MV-4-11 (cell line): ENCODE measurements at places on chromosomes 3 and 15.
A peak's percentile ranks its signal among the peaks of the same experiment; 100 is the strongest.

DNA sequence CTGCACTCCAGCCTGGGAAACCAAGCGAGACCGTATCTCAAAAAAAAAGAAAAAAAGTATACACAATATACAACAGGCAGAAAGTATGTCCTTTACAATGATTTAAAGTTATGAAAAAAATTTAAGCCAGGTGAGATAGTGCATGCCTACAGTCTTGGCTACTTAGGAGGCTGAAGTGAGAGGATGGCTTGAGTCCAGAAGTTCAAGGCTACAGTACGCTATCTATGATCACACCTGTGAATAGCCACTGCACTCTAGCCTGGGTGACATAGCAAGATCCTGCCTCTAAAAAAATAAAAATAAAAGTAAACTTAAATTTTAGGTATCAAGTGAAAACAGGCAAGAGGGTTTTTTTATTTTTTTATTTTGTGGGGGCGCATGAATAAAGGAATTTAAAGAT is 3.1 kb upstream of the KNSTRN start:
- DNase-seq, result no peak

DNA sequence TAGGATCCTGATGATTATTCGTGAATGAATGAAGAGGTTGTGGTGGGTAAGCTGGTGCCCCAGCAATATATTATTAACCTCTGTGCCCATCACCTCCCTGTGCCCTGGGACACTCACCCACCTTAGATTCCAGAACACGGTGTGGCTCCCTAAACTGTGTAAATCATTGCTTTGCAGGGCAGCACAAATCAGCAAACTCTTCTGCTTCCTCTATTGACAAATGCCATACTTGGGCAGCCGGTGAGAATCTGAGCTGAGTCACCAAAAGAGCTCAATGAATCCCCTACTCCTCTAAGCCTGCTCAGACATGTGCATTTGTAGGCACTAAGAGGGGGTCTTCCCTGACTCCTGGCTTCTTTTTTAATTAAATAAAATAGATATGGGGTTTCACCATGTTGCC is 15.7 kb downstream of the UQCC5 start:
- DNase-seq, result no peak

DNA sequence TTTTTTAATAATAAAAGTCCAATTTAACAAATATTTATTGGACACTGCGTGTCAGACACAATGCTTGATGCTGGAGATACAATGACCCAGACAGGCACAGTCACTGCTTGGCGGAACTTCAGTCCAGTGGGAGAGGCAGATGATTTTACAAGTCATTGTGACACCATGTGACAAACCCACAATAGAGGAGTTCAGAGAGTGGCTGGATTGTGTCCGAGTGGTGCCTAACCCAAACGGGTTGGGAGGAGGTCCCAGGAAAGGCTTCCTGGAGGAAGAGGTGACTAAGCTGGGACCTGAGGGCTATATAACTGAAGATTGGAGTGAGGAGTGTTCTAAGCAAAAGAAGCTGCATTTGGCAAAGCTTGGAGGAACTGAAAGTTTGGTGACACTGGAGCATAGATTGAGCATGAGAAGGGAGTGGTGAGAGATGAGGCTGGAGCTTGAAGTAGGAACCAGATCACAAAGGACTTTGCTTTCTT is 41.4 kb downstream of the CRTC3 start:
- DNase-seq, result peak; percentile 83

DNA sequence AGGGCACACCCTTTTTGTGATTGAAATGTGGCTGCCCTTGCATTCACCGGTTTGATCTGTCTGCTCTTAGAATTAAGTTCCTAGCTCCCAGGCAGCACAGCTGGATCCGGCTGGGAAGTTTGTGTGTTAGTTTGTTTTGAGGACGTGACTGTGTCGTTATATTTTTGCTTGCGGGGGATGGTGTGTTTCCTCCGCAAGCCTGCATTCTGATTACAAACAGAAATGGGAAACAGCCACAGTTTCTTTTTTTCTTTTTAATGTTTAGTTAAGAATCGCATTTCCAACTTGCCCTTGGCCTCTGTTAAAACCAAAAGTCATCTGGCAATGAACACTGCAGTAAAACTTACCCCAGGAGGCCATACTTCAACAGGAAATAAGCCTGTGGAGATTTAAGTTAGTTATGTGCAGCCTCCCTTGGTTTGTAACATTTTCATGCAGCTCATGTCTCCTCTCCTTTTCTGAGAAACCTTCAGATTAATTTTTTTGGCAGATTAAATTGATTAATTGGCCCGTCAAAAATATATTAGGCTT is 888 bp downstream of the TMOD3 start:
- peak; percentile 26 for DNase-seq

GRCh38 chr15:101439285-101439919 is 50.1 kb downstream of the PCSK6 start:
- no peak for DNase-seq

- DNase-seq, result no peak
These were observed 36.7 kb downstream of the TM2D3 start for GRCh38 chr15:101615414-101615985.

- no peak for DNase-seq
These were observed 37.3 kb downstream of the EHHADH start for GRCh38 chr3:185216607-185216958.

GRCh38 chr15:43913941-43914340 is 87.1 kb downstream of the WDR76 start:
- no peak for DNase-seq

DNA sequence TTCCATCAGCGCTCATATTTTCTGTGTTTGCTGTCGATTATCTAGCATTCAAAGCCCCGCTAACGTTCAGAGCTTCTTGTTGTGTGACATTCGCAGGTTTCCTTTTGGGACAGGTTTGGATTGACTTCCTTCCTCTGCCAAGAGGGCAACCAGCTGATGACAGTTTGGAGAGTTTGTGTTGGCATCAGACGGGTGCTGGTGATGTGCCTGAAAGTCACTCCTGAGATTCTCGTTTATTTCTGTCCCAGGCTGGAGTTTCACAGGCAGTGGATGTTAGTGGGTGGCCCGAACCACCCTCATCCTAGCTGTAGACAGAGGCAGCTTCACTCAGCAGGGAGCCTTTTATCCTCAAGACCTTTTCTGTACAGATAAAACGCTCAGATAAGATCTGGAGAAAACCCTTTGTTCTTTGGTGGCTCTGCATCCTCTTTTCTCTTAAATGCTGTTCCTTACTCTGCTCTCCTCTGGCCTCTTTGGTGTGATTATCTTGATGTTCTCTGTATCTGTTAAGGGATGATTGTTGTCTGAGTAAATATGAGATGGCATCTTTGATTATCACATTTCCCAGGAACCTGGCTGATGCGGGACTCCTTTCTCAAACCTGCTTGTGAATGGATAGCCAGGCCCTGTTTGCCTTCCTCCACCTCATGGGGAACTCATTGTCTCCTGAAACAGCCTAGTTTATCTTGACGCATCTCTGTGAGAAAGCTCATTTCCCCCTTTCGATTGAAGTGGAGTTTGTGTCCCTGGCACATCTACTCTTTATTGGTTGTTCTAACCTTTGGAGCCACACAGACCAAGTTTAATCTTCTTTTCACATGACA is 35.9 kb downstream of the CGNL1 start:
- DNase-seq, result no peak

GRCh38 chr3:127714125-127714571 is 41.4 kb downstream of the ABTB1 start:
- no peak for DNase-seq

DNA sequence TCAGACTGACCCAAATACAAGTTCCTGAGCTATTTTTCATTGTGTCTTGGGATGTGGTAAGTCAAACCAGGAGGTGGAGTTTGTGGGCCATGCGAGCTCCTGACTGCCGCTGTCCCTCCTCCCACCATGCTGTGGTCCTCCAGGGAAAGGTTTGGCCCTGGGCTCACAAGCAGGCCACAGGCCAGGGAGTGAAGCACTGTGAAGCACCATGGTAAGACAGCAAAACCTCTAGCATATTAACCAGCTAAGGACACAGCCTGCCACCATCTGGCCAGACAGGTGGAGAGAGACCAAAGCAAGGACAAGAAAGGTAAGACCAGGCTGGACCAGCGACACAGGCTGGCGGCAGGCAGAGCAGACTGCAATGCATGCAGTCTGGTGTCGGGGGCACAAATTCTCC is 15.3 kb downstream of the RAB43 start:
- DNase-seq, result no peak

- no peak for DNase-seq
These were observed 87.8 kb downstream of the C3orf85 start for GRCh38 chr3:109224333-109224732.

- no peak for DNase-seq
These were observed 17.5 kb downstream of the PPP2R3A start for GRCh38 chr3:135982922-135983581.

GRCh38 chr3:56318891-56319290 is 149.4 kb downstream of the ERC2 start:
- no peak for DNase-seq
